ENCODE measurements at places on chromosomes 2 and 18.

DNA sequence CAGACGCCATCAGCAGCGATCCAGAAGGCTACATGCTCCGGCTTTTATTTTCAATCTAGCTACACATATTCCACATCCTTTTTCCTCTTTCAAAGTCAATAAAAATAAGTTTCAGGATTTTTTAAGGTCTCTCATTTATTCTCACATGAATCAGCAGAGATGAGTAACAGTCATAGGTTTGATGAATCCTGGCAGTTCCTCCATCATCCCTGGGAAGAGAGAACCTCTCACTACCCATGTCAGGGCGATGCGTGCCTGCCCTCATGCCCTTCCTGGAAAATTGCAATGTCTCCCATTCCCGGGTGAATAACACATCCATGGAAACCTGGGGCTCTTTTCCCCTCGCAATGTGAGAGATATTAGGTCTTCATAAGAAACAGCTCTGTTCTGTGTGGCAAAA, 301.1 kb upstream of the SMIM21 start:
- peak; percentile 6 for DNase-seq

GRCh38 chr2:174546519-174547506, 50.8 kb downstream of the WIPF1 start:
- peak; percentile 33 for DNase-seq

GRCh38 chr2:25481381-25482300, 139.9 kb upstream of the DNMT3A start:
- peak; percentile 33 for DNase-seq

DNA sequence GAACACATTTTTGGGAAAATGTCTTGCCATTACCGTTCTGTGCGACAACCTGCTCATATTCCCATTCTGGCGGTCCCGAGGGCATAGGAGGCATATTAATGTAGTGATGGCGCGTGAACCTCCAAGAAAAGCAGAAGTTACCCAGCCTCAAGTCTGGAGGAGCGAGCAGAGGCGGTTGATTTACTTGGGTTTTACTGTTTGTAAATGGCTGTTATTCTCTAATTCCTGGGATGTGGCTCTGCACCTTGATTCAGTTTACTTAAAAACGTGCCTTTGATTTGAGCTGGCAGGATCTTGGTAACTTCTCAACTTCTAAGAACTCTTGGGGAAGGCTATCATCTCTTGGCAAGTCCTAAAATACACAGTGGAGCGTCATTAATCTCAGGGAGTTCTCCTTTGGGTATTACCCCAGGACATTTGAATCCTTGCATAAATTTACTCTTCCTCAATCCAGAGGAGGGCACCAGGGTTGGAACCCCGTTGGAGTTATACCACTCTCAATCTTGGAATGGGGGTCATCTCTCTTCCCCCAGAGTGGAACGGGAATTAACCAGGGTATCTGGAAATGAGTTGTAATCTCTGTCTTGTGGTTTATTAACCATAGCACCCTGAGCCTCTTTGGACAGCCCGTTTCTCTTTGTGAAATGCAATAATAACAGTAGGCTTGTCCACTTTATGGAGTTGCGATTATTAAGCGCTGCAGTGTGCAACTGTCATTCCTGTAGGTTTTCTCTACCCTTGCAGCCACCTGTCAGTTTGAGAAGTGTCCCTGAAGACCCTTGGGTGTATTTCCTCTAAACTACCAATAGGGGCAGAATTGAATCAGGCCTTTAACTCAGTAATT, 2.1 kb downstream of the HK2 start:
- DNase-seq = peak; percentile 65

GRCh38 chr2:43225093-43225787, 1.2 kb downstream of the ZFP36L2 start:
- DNase-seq = peak; percentile 62

DNA sequence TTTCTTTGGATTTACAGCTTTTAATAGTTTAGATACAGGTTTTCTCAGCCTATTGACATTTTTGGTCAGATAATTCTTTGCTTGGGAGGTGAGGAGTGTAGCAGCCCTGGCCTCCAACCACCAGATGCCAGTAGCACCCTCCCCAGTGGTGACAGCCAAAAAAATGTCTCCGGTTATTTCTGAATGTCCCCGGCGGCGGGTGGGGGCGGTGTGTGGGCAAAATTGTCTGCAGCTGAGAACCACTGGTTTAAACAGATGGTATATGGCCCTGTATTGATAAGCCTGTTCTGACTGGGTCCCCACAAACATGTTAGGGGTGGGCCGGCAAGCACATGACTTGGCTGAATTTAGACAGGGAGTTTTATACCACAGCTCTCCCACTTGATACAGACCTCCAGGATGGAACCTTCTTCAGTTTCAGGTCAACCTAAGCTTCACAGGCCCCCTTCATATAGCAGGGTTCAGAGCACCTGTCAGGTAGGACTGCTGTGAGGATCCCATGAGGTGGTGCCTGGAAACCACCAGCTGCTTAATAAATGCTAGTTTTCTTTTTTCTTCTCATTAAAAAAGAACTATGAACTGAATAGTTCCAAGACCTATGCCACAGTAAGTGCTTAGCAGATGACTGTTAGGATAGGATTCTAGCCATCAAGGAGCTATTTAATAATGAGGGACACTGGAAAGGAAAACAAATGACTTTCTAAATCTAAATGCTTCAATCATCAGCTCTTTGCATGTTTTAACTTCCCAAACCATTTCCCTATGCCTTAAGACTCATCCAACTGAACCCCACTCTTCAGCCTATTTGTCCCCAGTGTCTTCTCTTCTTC, 18.1 kb downstream of the LPIN2 start:
- no peak for DNase-seq

- DNase-seq = no peak
Observed at GRCh38 chr2:42848726-42849290, 56.4 kb upstream of the HAAO start.

DNA sequence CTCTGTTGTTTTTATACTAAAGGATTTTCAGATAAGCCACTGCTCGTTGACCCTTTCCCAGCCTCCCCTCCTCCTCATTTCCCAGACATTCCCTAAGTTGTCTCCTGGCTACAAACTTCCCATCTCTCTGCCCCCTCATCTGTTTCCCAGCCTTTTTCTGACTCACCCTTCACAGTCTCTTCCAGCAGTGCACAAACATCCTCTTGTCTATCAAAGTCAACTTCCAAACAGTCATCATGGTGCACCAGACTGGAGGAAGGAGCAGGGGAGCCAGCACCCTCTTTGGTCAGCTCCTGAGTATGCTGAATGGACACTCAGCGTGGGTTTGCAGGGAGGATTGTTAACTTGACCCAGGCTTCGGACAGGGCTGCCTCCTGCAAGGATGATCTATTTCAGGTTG, 26.6 kb upstream of the SPRED2 start:
- peak; percentile 81 for DNase-seq

DNA sequence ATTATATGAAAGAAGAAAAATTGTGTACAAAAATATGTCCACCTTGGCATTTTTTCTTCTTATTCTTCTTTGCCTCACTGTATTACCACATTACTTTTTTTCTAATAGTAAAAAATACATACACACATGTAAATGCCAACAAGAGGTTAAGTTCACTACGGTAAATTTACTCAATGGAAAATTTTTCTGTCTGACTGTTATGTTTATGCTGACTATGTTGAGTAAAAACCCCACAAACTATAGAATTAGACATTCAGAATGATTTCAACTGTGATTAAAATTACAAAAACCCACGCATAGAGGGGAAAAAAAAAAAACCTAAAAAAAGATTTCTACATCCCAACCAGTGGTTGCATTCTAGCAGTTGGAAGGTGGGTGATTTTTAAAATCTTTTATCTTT, 5.4 kb downstream of the GPR55 start:
- DNase-seq = no peak

DNA sequence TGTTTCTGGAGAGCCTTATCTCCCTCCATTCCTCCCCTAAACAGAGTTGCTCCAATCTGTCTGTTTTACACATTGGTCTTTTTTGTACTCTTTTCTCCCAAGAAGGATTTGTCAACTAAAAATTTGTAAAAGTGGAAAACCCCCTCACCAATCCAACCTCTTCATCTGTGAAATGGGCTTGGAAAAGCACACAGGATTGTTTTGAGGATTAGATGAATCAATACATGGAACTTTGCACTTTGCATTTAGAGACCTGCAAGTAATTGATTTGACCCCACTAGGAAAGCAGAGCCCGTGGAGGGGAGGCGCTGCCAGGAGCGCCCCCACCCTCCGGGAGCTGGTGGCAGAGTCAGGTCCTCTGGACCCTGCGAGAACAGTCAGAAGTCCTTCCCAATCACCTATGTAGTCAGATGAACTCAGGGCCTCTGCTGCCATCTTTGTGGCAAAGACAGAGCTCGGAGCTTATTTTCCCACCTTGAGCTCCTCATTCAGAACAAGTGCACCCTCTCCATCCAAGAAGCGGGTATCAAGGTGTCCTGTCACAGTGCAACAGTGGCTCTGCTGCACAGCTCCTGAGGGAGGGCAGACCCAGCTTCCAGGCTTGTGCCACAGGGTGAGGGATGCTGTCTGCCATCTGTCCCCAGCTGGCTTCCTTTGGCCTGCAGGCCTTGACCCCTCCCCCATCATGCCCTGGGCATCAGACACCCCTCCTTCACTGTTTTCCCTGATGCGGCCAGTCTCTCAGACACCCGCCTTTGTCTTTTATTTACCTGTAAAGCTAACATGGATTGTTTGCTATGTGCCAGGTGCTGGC, 1.7 kb upstream of the TMEM185B start:
- no peak for DNase-seq

- DNase-seq = no peak
Observed at GRCh38 chr2:69096326-69097095, 83.5 kb downstream of the ANTXR1 start.

DNA sequence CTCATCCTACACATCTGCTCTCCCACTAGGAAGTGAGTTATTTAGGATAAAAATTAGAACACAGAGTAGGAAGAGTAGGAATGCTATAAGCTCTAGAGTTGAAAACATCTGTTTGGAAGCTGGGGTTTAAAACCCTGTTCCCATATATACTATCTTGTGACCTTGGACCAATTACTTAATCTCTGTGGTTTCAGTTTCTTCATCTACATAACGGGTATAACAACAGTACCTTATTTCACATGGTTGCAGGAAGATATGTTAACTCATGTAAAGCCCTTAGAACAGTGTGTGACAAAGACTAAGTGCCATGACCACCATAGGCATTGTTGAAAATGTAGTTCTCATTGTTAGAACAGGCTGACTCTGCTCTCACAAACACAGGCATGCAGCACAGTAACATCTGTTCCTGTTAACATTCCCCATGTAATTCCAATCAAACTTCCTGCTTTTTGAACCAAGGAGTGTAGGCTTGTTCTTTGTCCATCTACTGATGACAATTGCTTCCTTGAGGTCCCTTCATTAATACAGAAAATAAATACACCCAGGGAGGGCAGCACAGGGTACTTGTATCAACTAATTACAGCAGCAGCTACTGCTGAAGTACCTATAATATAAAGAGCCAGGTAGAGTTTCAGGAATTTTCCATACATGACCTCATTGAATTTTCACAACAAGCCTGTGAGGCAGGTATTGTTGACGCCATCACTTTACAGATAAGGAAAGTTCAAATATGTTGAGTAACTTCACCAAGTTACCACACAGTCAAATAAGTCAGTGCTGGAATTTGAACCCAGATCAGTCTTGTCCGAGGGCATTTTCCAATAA, 204.2 kb downstream of the L3MBTL4 start:
- no peak for DNase-seq

DNA sequence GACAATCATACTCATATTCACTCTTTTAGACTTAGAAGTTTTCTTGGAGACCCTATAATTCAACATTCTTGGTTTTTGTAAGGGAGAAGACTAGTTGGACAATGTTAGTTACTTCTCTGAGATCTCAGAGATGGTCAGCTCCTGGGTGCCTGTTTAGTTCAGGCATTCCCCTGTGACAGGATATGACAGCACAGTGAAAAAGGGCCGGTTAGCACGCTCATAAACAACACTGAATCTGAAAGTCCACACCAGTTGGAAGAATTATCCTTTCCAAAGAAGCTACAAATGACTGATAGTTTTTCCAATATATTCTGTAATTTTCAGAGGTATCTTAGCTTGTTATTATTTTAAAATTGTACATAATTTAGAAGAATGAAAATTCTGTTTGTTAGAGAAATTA, 75.7 kb downstream of the ADAM23 start:
- DNase-seq = no peak

DNA sequence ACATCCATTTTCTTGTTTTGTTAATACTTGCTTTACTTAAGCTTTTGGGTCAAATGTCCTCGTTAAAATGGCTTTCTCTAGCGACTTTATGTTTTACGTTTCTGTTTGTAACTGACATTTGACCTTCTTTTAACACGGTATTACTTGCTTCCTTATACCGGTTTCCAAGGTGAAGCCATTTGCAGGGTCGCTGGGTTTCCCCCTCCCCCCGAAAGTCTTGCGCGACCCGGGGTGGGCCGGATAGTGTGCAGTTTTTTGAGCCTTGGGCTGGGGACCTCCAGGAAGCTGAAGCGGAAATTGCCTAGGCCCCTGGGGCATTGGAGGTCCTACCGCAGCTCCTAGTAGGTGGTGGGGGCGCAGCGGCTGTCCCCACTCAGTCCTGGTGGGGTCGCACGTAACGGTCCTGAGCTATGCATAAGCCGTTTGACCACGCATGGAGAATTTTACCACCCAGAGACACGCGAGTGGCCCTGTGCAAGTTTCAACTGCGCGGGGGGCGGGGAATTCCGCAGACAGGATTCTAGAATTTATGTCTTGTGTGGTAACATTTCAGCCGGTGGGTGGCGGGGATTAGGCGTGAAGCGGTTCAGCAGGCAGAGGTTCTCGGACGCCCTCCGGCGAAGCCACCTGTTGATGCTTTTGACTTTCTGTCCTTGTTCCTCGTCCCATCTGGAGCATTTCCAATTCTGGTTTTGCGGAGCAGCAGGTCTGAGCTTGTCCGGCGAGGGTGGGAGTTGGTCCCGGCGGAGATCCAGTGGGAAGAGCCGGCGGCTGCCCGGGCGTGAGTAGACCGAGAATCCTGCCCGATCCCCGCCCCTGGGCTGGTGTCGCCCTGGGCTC, 2.4 kb downstream of the CFLAR start:
- peak; percentile 95 for DNase-seq

- no peak for DNase-seq
Observed at GRCh38 chr2:72040629-72041571, 106.8 kb downstream of the CYP26B1 start.

GRCh38 chr18:8139891-8140406, 469.3 kb upstream of the RAB12 start:
- no peak for DNase-seq

- no peak for DNase-seq
Observed at GRCh38 chr2:140947236-140947635, 1183.6 kb downstream of the LRP1B start.

- peak; percentile 85 for DNase-seq
Observed at GRCh38 chr2:72864500-72864899, 22.7 kb upstream of the SPR start.

DNA sequence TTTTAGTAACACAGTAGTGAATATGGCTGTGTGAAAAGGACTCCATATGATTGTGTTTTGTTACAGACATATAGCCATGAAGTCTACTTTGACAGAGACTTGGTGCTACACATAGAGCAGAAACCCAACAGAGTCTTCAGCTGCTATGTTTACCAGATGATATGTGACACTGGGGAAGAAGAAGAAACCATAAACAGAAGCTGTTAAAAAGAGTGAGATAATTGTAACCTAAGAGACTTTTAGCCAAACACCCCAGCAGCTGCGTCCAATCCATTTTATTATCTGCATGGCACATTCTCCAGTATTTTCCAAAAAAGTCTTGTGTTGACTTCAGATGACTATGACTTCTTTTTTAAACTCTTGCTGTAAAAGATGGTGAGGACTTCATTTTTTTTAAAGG, 41.4 kb upstream of the CYBRD1 start:
- no peak for DNase-seq

- no peak for DNase-seq
Observed at GRCh38 chr2:166762746-166763145, 125.5 kb upstream of the XIRP2 start.

- no peak for DNase-seq
Observed at GRCh38 chr2:117551858-117552257, 262.6 kb upstream of the DDX18 start.

Data from kidney tubule cell (primary cell).